ENCODE measurements at places on chromosomes 6 and 20.
A peak's percentile ranks its signal among the peaks of the same experiment; 100 is the strongest.

DNA sequence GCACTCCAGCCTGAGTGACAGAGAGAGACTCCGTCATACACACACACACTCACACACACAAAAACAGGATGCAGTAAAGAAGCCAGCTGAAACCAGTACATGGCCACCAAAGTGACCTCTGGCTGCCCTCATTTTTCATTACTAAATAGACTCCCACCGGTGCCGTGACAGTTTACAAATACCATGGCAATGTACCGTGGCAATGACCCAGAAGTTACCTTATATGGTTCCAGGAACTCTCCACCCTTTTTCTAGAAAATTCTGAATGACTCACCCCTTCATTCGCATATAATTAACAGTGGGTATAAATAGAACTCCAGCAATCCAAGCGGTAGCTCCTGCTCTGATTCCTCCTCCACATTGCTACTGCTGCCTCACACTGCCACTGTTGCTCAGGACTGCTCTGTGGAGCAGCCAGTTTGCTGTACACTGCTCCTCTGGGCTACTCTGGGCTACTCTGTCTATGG lies 57.7 kb downstream of the SNX5 start:
- no peak for DNase-seq

DNA sequence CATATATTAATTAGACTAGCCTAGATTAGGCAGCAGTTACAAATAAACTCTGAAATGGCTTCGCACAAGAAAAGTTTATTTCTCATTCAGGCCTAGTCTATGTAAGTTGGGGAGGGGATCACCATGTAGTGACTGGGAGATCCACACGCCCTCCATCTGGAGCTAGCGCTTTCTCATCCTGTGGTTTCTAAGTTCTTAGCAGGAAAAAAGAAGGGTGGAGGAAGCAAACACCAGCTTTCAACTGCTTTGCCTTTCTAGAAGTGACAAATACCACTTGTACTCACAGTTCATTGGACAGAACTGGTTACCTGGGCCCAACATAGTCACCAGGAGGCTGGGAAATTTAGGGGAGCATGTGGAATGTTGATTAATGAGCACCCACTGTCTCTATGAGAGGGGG lies 46.6 kb downstream of the NDUFAF5 start:
- no peak for DNase-seq

- DNase-seq = no peak
These were observed 81.4 kb downstream of the CD164 start for GRCh38 chr6:109300874-109301273.

GRCh38 chr6:82396964-82397751 lies 33.5 kb downstream of the TPBG start:
- no peak for DNase-seq

- no peak for DNase-seq
These were observed 39.7 kb downstream of the TMEM181 start for GRCh38 chr6:158599635-158600034.

- DNase-seq = no peak
These were observed 64.3 kb downstream of the TTI1 start for GRCh38 chr20:37968841-37969401.

GRCh38 chr20:41367393-41367695 lies 726 bp upstream of the EMILIN3 start:
- DNase-seq = no peak

- DNase-seq = no peak
These were observed at the start of gene PTCHD4 for GRCh38 chr6:48111143-48111506. Gene PTCHD4 (minus strand): TSS chr6:48111197. CDS start chr6:48068957, 42,240 bp downstream.

DNA sequence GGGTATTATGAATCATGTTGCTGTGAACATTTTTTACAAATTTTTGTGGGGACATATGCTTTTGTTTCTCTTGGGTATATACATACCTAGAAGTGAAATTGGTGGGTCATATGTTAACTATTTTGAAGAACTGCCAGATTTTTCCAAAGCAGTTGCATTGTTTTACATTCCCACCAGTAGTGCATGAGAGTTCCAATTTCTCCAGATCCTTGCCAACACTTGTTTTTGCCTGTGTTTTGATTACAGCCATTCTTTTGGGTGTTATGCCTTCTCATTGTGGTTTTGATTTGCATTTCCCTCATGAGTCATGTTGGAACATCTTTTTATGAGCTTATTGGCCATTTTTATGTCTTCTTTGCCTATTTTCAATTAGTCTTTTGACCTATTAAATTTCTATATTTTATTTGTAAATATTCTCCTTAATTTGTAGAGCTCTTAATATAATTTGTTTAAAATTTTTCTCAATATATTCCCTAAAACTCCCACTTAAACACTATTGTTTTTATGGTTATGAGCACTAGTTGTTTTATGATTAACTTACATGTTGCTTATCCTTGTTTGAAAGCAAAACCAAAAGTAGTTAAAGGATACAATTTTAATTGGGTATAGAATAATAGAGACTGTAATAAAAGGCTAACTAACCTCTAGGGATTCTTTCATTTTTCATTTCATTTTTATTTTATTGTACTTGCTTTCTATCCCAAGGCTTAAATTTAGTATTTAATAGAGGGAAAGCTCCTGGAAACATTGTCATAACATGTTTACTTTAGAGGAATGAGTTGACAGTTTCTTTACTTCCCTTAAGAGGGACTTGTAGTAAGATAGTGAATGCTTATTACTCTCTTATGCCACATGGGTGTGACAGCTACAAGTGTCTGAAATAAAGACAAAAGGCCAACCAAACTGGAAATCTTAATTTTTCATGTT lies 5.5 kb downstream of the UBR2 start:
- DNase-seq = no peak

GRCh38 chr6:90656325-90656724 lies 69.5 kb upstream of the MAP3K7 start:
- DNase-seq = no peak

GRCh38 chr6:167583412-167583811 lies 243.3 kb upstream of the AFDN start:
- DNase-seq = no peak

- DNase-seq = no peak
These were observed 2.4 kb downstream of the DYNLT1 start for GRCh38 chr6:158642097-158642601.

GRCh38 chr6:70280400-70280853 lies 22.5 kb downstream of the COL9A1 start:
- DNase-seq = no peak

DNA sequence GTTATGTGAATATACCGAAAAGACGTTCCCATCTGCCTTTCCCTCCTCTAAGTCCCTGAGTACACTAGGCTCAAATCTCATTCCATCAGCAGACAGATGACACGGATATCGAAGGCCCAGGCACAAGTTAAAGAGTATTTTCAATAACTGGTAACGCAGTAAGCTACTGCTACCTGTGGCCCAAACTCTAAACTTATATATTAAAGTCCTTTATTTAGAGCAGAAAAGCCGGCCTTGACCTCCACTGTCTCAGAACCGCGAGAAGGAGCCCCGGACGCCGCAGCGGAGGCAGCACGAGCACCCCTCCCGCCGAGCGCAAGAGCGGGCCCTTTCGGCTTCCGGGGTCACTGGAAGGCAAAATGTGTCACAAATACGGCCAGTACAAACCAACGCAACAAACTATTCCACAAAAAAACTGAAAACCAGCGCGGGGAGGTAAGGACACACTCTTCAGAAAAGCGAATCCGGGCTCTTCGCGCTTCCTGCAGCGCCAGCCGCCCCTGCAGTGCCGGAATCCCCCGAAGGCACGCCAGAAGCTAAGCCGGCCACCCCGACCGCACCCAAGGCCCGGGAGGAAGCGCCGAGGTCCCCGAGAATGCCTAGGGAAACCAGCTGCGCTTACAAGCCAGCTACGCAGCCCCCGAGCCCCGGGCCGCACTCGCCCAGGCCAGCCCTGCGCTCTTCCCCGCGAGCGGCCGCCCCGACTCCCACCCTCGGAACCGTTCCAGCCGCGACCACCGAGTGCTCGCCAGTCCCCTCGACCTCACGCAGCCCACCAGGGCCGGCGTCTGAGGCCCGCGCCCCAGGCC lies 681 bp downstream of the DIDO1 start:
- DNase-seq = peak; percentile 50

- no peak for DNase-seq
These were observed 259.3 kb downstream of the NRN1 start for GRCh38 chr6:5747379-5747778.

- DNase-seq = no peak
These were observed 1.2 kb downstream of the DZANK1 start for GRCh38 chr20:18465536-18466200.

DNA sequence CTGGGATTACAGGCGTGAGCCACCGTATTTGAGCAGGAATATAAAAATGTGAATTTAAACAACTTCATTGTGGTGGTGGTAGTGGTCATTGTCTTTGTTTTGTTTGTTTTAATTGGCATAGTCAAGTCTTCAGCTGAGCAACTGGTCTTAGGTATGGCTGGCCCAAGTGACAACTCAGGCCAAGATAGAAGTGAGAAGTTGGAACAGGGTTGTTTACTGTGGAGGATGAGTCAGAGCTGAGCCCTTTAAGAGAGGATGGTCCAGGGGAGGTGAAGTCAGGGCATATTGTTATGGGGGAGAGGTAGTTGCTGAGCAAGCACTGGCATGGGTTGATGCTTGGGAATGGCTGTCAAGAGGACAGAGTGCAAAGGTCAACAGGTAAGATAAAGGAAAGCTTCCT lies 308.2 kb downstream of the FARS2 start:
- no peak for DNase-seq

DNA sequence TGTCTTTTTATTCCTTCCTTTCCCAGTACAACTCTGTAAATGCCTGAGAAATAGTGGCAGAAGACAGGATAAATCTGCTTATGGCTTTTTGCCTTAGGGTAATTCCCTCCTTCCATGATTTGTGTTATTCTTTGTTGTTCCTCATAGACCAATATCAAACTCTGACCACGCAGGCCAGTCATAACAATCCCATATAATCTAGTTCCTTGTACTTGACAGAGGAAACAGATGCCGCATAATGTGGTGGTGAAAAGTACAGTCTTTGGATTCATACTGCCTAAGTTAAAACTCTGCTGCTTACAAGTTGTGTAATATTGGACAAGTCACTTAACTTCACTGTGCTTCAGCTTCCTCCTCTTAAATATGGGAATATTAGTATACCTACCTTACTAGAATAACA lies 8.2 kb upstream of the BAG2 start:
- DNase-seq = no peak

GRCh38 chr20:59938221-59938620 lies 1.9 kb downstream of the PPP1R3D start:
- DNase-seq = no peak

DNA sequence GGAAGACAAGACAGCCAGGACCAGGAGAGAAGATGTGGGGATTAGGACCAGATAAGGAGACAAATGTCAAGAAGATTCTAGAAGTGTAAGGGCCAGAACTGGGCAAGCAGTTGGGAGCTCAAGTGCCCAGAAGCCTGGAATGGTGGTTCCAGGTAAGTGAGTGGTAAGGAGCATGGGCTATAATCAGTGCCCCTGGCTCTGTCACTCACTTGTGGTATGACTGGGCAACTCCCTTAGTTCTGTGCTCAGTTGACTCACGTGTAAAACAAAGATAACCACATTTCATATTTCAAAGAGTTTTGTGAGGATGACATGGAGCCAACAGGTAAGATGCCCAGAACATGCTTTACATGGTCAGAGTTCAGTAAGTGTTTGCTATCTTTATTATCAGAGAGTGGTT lies 11.2 kb downstream of the CCDC167 start:
- DNase-seq = no peak

DNA sequence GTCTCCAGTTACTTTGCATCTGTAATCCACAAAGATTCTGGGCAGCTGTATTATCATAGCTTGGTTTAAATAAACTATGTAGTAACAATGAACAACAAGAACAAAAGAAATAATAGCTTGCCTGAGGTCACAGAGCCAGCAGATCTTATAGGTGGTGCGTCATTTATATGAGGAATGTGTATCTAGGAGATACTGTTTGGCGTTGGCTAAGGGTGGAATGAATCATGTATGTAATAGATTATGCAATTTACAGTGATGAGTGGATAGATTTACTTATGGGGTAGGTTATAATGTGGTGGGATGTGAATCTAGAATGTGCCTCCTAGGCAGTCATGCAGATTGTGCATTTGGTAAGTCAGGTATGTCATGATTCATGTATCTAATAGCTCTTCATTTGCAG lies 42.8 kb downstream of the HNF4A start:
- DNase-seq = no peak

GRCh38 chr6:4871825-4872224 lies 95.6 kb downstream of the CDYL start:
- no peak for DNase-seq

DNA sequence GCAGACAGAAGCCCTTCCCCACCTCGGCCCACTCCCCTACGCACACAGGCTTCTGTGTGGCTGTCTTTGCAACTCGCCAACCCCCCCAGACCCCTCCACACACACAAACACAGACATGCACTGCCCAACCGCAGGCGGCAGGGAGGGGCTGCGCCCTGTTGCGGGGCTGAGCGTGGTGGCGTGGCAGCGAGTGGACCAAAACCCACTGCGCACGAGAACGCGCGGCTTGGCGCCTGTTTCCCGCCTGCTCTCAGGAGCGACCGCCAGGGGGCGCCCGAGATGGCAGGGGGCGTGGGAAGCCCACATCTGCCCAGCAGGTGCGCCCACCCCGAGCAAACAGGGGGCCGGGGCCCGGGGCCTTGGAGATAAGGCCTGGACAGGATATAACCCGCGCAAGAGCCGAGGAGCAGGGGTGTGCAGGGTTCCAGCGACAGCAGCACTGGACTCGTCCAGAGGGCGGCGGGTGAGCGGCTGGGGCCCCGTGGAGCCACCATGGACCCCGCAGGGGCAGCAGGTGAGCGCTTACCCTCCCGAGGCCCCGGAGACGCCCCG lies at the start of gene RBPJL:
TSS of gene RBPJL (plus strand) at position 410 of the 552 bp plus-strand sequence. CDS start at position 493, 83 bp downstream.
- DNase-seq = peak; percentile 29

Measured in activated gamma-delta T cell (primary cell).